Stimulated activated CD4-positive, alpha-beta T cell treated with anti-CD3 and anti-CD28 coated beads, Interleukin-4, amount 100 ng/mL, for 24 hours (primary cell): ENCODE measurements at places on chromosomes 7 and 10.
A peak's percentile ranks its signal among the peaks of the same experiment; 100 is the strongest.

DNA sequence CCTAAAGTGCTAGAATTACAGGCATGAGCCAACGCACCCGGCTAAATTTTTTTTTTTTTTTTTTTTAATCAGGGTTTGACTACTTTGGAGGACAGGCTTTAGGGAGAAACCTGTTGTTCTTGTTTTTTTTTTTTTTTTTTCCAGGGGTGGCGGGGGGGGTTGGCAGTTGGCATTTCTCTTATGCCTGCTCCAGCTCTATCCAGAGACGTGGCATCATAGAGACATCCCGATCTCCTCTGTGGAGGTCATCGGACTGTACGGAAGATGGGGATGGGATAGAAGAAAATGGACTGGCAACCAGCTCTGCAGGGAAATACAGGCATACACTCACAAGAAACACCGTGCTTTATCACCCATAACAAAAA is 130.8 kb downstream of the PRPF18 start:
- no peak for DNase-seq

GRCh38 chr10:63720676-63721075 is 199.5 kb downstream of the REEP3 start:
- no peak for DNase-seq

- DNase-seq = no peak
Observed at GRCh38 chr10:117212176-117212575, 14.9 kb downstream of the KCNK18 start.

DNA sequence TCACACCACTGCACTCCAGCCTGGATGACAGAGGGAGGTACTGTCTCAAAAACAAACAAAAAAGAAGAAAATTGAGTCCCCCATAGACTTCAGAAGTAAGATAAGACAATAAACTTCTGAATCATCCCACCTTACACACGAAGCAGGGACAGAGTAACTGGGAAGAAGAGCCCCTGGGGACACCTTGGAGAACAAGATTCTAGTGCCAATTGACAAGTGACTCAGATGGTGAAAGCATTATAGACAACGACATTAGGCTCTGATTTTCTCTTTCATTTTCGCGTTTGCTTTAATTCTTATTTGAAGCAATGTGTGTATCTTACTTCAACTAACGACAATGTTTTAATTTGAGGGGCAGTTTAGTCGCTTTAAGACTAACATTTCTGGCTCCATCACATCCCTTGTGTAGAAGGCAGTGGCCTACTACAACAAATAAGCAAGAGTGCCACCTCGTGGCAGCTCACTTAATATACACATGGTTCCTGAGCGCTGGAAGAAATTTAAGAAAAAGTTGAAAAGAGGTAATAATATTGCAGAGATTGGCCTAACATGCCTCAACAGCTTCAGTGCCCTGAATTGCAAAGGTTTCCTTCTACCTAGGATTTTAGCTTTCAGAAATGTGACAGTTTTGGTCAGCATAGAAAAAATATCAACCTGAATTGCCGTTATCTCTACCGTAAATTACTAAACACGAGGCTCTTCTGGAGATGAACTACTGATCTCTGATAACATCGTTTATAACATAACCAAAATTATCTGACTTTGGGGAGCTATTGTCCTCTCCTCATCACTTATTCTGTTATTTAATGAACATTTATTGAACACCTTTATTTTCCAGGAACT is 36.7 kb downstream of the ASNS start:
- peak; percentile 66 for DNase-seq

DNA sequence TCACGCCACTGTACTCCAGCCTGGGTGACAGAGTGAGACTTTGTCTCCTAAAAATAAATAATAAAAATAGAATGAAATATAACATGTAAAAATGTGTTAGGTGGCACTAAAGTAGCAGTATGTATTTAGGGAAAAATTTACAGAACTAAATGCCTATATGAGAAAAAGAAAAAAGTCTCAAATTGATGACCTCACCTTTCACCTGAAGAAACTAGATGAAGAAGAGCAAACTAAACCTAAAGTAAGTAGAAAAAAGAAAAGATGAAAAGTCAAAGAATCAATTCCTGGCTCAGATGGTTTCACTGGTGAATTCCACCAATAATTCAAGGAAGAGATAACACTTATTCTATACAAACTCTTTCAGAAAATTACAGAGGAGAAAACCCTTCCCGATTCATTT is 106.5 kb upstream of the NANOS1 start:
- no peak for DNase-seq

- DNase-seq = no peak
Observed at GRCh38 chr7:34184466-34184865, 279.1 kb downstream of the BMPER start.

DNA sequence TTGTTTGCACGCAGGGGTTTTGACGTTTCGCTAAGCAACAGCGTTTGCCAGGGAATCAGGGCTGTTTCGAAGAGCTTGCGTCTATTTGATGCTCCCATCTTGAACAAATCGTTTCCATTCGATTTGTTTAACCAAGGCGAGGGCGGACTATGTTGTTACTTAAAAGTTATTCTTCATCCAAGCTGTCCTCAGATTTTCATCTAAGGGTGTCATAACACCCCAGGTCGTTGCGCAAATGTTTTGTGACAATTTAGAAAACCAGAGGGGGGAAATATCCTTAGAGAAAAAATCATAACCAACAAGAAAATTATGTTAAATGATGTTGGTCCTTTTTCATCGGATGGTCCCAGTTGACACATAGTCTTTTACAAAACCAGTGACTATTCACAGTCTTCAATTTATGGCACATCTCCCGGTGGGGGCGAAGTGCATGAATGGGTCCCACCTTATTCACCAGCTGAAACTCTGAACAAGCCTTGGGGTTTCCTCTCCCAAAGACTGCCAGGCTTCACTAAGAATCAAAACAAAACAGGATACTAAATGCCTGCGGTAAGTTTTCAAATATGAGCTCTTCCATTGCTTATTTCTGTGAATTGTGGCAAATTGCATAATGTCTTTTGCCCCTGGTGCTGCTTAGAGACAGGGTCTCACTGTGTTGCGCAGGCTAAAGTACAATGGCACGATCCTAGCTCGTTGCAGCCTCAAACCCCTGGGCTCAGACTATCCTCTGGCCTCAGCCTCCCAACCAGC is 109.9 kb downstream of the REEP3 start:
- no peak for DNase-seq

GRCh38 chr7:141915565-141915964 is 634 bp upstream of the OR9A4 start:
- no peak for DNase-seq

DNA sequence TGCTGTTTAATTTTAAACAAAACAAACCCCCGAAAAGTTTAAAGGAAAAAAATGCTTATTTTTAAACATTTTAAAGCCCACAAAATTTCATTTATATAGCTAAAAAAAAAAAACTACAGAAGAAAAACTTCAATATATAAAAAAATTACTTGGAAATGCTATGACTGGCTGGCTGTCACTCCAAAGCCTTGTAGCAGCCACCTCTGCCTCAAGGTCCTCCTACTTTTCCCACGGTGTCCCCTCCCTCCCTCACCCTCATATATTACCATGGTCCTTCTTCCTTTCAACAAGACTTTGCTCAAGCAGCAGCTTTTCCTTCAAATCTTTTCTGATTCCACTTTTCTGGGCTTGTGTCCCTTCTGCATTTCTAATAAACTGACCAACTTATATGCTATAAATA is 122.0 kb downstream of the TPK1 start:
- DNase-seq = no peak

DNA sequence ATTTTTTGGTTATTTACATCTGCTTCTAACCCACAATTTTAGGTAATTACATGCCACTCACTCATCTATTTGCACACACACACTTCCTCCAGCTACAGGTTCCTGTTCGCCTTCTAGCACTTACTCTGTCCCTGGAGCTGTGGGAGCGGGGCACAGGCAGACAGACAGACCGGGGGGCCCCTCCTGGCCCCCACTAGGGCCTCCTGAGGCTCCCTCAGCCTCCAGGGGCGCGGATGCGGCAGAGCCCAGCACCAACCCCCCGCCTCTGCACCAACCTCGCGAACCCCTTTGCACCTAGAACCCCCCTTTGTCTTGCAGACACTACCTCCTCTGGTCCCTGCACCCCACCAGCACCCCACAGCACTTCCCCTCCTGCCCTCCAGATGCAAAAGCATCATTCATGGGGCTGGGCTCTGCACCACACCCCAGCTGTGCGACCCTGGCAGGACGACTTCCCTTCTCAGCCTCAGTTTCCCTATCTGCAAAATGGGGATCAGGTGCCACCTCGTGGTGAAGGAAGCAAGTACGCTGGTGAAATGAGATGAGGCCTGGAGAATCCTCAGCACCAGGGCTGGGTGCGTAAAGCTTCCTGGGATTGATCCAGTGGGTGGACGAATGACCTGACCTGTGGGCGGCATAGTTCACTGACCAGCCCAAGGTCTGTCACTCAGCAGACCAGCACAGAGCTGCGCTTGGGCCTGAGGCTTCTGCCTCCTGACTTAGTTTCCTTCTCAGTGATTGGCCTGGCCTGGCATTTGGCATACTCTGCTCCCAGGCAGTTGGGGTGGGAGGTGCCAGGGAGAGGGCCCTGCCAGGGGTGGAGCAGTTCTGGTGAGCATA is 37.9 kb downstream of the ELFN1 start:
- DNase-seq = no peak

DNA sequence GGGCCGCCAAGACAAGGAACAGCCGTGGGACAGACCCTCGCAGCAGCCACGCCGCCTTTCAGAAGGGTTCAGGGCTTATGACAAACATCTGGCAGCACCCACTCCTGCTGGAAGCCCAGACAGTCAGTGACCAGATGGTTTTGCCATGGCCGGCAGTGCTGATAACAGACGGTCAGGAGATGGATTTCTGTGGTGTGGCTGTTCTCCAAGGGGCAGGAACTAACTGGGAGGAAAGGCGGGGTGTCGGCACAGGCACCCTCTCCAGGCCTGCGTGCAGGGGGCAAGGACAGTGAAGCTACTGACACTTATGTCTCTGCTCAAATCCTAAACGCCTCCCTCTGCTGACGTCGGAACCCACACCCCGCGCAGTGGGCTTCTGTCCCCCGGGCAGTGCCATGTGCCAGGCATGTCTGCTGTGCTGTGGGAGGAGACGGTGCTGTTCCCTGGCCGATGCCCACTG is 416.1 kb downstream of the DNAJB6 start:
- DNase-seq = no peak

GRCh38 chr10:113631684-113632367 is 32.0 kb downstream of the NRAP start:
- no peak for DNase-seq

DNA sequence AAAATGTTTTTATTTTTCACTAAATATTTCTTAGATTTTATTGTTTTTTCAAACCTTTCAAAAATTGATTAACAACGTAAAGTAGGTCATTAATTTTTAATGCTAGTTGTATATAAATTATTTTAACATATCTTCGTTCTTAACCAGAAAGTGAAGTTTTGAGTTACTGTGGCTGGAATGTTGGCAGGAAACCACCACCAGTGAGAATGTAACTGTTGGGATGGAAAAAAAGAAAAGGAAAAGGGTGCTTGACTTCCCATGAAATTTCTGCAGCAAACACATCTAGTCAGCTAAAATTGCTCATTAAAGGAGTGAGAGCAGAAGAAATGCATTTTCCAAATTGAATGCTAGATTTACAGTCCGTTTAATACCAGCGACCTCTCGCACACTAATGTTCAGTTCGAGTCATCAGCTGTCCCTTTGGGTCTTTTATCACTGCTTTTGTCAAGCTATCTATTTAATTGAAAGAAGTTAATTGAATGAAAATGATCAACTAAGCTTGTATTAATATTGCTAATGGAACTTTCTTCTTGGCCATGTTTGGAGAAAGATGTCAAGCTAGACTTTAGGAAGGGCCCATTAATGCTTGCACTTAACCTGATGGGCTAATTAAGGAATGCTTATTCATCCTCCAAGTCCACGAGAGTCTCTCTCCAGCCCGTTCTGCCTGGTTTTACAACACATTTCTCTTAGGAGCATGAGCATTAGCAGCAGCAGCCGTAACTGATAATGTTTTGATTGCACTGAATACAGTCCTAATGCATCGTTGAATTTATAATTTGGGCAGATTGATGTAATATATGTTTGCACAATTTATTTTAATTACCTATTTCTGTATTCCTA is 70.1 kb downstream of the UBE3C start:
- no peak for DNase-seq

GRCh38 chr7:50197549-50197948 is 104.5 kb upstream of the ZPBP start:
- DNase-seq = peak; percentile 79

DNA sequence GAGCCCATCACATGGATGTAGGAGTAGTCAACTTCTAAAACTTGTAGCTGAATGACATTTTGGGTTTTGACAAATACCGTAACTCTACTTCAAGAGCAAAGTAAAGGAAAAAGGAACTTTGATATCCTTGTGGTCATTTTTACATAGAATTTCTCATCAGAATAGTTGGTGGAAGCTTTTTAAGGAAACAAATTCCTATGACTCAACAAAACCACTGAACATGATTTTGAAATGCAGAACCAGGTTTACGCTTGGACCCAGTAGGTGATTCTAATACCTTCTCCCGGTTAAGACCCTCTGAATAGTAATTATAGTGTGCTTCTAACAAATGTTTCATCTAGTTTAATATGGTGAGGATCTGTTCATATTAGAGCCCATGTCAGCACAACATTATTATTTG is 307.8 kb downstream of the GPR37 start:
- DNase-seq = no peak

DNA sequence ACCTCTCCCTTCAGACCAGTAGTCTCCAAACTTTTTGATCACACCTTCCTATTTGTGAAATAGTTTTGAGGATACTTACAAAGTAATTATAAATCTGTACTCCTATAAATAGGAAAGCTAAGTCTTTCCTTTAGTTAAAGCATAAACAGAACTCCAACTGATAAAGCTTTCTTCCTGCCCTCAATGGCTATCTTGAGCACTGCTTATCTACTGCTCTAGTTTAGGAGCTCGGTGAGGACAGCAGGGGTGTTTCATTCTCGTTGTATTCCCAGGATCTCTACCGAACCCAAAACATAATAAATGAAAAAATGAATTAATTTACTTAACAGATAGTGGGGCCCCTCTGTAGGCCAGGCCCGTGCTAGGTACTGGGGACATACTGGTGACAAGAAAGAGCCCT is 17.7 kb downstream of the SORBS1 start:
- DNase-seq = no peak
